ENCODE measurements at places on chromosomes 13 and 19.

- DNase-seq, result no peak
These were observed 25.0 kb upstream of the PLEKHF1 start for GRCh38 chr19:29640231-29640630.

DNA sequence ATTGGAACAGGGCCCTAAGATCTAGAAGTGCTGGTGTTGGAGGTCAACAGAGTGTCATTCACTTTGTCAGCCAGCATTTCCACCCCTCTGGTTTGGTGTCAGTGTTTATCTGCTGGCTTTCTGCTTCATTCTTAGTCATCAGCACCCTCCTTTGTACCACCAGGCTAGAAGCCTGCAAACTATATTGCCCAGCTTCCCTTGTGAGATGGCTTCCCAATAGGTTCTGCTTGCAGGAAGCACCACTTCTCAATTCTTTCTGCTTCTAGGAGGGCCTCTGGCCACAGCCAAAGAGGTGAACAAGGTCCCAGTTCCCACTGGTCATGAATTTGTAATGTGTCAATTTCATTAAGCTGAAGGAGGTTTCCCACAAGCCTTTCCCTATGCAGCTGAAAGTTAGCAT, 36.4 kb upstream of the CALM3 start:
- no peak for DNase-seq

- no peak for DNase-seq
These were observed 3.6 kb upstream of the DNAJC15 start for GRCh38 chr13:43019811-43020210.

- no peak for DNase-seq
These were observed 5.8 kb upstream of the TLE5 start for GRCh38 chr19:3068071-3068470.

DNA sequence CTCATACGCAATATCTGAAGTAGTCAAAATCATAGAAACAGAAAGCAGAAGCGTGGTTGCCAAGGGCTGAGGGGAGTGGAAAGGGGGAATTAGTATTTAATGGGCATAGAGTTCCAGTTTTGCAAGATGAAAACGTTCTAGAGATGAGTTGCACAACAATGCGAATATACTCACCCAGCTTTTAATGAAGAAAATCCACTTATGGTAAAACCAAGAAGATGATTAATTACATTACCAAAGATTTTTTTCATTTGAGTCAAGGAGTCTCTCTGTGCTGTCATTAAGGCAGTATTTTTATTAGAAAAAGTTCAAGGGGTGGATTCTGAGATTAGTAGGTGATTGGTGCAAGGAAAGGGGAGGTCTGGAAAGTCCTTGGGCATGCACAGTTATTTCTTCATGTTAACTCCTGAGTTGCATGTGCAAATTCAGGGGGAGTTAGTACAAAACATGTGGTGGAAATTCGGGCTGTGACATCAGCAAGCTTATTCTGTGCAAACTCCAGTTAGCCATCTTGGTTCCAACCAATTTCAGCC, 6.9 kb upstream of the CBY2 start:
- no peak for DNase-seq

GRCh38 chr13:50636007-50636704, 207.3 kb downstream of the DLEU7 start:
- DNase-seq, result no peak

- DNase-seq, result no peak
These were observed 308.5 kb upstream of the TMTC4 start for GRCh38 chr13:100983111-100983510.

DNA sequence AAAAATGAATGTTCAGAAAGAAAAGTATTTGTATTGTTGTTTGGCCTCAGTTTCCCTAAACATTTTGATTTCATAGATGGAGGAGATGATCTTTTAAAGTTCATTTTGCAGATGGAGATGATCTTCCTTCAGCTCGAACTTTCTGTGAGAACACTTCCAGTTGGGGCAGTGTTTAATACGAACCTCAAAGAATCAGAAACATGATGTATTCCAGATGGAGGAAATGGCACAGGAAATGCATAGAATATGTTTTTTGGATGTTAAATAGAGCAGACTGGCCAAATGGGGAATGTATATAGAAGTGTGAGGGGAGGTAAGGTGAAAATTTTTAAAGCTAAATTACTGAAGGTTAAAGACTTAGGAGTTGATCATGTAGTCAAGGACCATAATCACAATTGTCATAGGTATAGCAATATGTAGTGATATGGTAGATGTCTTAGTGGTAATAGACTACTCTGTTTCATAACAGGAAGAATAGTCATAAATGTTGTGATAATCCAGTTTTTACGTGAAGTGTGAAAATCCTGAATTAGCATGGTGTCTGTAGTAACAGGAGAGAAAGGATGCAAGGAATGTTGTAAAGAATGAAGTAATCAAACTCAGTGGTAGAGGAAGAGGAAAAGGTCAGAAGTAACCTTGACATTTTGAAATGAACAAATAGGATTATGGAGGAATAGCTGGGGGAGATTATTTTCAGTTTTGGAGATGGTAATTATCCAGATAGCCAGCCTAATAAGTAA, 5.1 kb downstream of the RAP2A start:
- DNase-seq, result no peak

DNA sequence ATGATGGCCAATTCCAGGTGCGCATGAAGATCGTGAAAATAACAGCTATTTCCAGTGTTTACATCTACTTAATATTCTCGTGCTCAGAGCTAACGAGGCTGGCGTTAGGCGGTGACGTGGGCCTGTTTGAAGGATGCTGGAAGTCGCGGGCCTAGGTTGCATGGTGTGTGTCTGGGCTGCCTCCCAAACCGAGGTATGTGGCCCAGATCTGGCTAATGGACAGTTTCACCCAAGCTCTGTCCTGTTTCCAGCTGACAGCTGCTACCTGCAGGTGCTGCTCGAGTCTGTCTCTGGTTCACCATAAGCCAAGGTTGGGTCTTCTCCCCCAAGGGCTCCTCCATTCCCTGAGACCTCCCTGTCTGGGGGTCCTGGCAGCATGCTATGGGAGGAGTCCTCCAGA, 40.5 kb upstream of the KCTD15 start:
- no peak for DNase-seq

- DNase-seq, result no peak
These were observed 107.2 kb upstream of the CACNA1A start for GRCh38 chr19:13613447-13613846.

GRCh38 chr13:46728777-46729176, 68.2 kb downstream of the ESD start:
- DNase-seq, result no peak

- DNase-seq, result no peak
These were observed 76.6 kb downstream of the ZIC5 start for GRCh38 chr13:99894840-99895443.

GRCh38 chr13:25286969-25287961, at the start of gene MTMR6:
MTMR6 (minus strand) TSS chr13:25287488; CDS start chr13:25287247, 241 bp downstream.
- DNase-seq, result peak; percentile 87

DNA sequence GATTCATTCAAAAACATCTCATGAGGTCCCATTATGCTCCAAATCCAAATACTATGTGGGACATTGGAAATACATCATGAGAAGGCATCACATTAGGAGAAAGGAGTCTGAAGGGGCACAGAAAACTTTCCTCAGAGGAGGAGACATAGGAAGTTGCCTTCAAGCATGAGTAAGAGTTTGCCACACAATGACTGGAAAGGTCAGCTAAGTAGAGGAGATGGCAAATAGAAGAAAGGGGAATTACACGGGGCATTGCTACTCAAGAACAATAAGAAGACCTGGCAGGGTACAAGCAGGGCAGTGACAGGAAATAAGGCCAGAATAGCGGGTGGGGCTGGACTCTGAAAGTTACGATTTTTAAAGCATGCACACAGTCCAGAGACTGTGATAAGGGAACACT, 231.6 kb downstream of the SPRY2 start:
- no peak for DNase-seq

- no peak for DNase-seq
These were observed 443.1 kb upstream of the SPRY2 start for GRCh38 chr13:80783926-80784565.

- DNase-seq, result no peak
These were observed 57.0 kb downstream of the SLC10A2 start for GRCh38 chr13:103009051-103009840.

DNA sequence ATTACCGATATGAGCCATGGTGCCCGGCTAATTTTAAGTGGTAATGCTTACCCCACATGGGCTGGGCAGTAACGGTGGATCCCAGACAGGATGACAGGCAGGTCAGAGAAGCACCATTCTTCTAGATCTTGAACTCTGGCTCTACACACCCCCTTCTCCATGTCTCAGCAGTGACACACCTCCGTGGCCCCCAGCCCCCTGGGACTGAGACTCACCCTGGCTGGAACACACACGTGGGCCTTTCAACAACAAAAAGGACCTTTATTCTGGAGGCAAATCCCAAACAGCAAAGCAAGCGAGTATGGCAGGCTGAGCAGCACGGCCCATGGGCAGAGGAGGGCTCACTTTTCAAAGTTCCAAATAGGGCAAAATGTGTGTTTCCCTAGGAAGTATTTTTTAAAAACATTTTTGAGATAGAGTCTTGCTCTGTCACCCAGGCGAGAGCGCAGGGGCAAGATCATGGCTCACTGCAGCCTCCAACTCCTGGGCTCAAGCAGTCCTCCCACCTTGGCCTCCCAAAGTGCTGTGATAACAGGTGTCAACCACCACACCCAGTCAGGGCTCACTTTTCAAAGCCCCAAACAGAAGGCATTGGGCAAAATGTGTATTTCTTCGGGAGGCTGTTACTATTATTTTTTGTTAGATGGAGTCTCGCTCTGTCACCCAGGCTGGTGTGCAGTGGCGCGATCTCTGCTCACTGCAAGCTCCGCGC, 4.2 kb upstream of the PLIN4 start:
- no peak for DNase-seq

DNA sequence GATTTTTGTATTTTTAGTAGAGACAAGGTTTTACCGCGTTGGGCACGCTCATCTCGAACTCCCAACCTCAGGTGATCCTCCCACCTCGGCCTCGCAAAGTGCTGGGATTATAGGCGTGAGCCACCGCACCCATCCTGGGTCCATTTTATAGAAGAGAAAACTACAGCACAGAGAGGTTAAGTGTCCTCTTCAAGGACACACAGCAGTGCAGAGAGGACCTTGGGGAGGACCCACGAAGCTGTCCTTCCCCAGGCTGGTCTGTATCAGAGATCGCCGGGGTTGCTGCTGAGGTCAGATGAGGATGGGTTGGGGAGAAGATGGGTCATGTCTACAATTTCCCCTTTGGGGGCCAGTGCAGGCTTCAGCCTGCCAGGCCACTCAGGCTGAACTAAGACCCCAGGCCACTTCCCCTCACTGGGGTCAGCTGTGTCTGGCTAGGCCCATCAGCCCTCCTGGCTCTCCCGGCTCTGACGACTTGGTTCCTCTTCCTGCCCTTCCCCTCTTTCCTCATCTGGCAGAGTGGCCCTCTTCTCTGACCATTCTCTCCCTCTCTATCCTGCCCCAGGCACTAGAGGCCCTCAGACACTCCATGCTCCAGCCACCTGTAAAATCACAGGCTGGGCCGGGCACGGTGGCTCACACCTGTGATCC, 9.6 kb downstream of the MYO1F start:
- DNase-seq, result no peak

DNA sequence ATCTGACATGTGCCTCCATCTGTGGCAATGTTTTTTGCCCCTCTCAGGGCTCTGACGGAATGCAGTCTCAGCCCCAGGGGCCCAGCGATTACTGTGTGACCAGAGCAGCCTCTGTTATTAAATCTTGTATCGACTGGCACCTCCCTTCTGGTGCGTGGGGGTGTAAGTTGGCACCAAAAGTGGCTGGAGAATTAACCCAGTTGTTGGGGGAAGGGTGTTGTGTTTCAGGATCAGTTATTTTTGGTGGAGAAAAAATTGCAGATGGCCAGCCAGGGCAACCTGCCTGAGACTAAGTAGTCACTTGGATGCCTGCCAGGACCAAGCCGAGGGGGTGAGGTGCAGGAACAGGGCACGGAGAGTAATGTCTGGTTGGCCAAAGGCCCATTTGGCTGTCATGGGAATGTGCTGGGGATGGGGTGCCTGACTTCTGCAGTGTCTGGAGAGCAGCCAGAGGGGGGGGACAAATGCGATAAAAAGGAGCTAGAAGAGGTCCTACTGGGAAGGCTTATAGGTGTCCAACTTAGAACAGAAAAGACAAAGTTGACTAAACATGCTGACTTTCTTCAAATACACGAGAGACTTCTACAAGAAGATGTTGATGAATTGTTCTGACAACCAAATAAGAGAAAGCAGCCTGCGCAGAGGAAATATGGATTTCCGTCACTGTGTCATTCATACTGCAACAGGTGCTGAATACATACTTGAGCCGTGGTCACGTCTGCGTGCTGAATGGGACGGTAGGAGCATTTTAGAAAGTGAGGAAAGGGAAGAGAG, 69.8 kb downstream of the SIAH3 start:
- no peak for DNase-seq

- DNase-seq, result no peak
These were observed 29.8 kb upstream of the FRY start for GRCh38 chr13:32001769-32002168.

- no peak for DNase-seq
These were observed 342.4 kb downstream of the KCNRG start for GRCh38 chr13:50357586-50358118.

- no peak for DNase-seq
These were observed 5.9 kb upstream of the S1PR5 start for GRCh38 chr19:10523135-10523636.

DNA sequence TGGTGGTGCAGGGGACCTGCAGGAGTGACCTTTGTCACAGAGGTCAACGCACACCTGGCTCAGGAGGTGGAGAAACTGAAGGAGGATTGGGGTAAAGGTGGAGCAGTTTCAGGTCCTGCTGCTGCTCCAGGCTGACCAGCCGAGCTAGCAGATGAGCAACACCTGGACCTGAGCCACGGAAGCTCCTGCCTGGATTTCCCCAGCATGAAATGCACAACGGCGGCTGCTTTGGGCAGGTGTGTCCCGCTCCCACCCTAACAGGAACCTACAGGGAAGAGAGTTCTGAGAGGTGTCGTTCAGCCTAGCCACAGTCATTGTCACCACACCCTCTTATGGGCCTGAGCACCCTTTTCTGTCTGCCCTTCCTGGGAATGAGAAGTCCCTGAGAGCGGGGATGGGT, 15.7 kb upstream of the CD177 start:
- no peak for DNase-seq

GRCh38 chr13:52738719-52739467, 727 bp downstream of the CNMD start:
- DNase-seq, result no peak

- no peak for DNase-seq
These were observed 42.6 kb downstream of the EFNB2 start for GRCh38 chr13:106492588-106493475.
